ENCODE measurements at places on chromosomes 11 and 22.

DNA sequence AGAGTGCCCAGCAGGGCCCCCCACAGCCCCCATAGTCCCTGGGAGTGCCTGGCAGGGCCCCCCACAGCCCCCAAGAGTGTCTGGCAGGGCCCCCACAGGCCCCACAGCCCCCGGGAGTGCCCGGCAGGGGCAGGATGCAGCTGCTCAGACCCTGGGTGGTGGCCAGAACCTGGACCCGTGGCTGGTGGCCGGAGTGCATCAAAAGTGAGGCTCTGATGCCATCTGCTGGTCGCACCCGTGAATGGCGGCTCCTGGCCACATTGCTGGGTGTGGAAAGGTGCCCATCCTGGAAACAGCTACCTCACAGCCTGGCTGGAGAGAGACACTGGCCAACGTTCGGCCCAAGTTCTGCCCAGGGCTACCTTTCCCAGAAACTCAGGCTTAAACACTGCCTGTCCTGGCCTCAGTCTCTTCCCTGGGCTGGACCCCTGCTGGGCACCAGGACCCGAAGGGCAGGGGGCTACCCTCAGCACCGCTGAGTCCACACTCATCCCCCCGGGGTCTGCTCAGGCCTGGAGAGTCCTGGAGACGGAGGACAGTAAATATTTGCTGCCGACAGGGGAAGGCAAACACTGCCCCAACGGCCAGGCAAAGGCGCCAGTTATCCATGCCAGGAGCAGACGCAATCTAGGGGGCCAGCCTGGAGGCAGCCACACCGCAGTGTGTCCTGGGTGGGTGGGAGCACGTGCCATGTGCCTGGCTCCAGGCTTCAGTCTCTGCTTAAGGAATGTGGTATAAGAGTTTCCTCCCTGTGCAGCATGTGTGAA lies 4.4 kb downstream of the INS start:
- DNase-seq = peak; percentile 22

- no peak for DNase-seq
Measured at GRCh38 chr11:18468961-18469360, 13.3 kb downstream of the LDHAL6A start.

- DNase-seq = no peak
Measured at GRCh38 chr11:122764371-122765090, 73.8 kb upstream of the CRTAM start.

DNA sequence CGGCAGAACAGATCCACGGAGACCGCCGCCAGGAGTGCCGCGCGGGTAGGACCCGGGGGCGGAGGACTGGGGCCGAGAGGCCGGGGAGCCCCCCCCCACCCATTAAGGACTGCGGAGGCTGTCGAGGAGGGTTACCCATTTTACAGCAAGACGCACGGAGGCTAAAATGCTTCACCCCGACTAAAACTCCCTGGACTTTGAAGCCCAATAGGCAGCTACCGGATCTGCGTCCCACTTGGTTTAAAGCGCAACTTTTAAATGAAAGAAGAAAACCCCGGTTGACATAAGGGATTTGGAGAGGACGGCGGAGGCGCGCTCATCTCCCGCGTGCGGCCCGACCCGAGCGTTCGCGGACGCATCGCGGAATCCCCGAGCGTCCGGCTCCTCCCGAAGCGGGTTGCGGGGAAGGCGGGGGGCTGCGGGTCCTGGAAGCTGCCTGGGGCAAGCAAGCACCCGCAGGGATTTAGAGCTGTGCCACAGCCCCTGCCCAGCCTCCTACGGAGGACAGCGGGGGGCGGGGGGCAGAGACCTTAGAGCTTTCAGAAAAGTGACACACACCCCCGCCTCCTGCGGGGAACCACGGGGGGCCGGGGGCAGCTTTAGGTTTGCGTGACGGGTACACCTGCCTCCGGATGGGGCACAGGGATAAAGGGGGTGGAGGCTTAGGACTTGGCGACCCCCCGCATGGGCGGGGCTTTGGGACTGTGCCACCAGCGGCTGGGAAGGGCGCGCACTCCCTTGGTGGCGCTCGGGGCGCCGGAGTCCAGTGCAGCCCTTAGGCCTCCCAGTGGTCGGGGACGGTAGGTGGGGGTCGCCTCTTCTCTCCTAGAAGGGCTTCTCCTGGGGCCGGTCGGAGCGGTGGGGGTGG lies 760 bp upstream of the CELSR1 start:
- DNase-seq = no peak

- no peak for DNase-seq
Measured at GRCh38 chr11:62315431-62315830, 16.6 kb upstream of the SCGB1D4 start.

- peak; percentile 64 for DNase-seq
Measured at GRCh38 chr11:132114185-132114584, 743.8 kb downstream of the NTM start.

DNA sequence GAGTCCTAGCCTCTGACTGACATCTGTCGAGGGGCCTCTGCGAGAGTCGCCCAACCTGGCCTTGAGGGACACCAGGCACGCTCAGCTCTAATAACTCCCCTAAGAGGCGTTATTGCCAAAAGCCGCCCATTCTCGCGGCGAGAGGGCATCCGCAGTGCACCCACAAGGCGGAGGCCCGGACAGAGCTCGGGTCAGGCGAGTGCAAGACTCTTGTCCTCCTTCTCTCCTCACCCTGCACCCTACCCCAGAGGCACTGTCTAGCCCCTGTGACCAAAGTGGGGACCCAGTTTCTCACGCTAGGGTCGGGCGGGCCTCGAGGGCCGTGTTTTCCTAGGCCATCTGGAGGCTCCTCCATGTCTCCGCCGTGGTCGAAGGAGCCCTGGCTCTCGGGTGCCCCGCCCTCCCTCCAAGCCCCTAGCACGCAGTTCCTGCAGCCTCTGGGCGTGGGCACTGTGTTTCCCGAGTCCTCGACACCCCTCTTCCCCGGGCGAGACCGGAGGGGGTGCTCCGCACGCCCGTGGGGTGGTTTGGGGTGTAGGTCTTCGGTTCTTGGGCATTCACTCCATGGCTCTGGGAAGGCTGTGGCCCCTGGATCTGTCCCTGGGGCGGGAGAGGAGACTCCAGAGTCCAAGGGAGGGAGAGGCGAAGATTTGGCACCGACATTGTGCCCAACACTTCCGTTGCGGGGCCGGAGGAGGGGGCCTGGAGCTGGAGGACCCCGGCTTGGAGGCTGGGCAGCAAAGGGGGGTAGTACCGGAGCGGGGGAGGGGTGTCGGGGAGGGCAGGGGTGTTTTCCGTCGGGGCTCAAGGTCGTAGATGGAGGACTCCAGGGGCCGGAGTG lies 1.0 kb downstream of the CHRM4 start:
- DNase-seq = no peak

- DNase-seq = no peak
Measured at GRCh38 chr11:60879104-60879503, 11.8 kb downstream of the ZP1 start.

GRCh38 chr11:12862696-12863469 lies 146.2 kb upstream of the RASSF10 start:
- DNase-seq = peak; percentile 59

DNA sequence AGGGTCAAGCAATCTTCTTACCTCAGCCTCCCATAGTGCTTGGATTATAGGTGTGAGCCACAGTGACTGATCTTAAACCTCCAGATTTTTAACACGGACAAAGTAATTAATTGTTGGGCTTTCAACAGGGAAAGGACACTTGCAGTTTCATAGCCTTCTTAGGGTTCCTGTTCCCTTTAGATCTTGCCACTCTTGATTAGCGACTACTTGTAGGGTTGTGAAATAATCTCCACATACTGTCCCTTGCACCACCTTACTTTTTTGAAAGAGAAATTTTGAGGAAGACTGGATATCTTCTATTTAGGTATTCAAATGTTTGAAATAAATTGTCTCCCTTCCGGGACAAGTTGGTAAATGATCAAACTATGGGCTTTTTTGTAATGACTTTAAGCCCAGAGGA lies 7.6 kb downstream of the MS4A4E start:
- no peak for DNase-seq

- DNase-seq = no peak
Measured at GRCh38 chr11:15568440-15568839, 453.7 kb downstream of the INSC start.

DNA sequence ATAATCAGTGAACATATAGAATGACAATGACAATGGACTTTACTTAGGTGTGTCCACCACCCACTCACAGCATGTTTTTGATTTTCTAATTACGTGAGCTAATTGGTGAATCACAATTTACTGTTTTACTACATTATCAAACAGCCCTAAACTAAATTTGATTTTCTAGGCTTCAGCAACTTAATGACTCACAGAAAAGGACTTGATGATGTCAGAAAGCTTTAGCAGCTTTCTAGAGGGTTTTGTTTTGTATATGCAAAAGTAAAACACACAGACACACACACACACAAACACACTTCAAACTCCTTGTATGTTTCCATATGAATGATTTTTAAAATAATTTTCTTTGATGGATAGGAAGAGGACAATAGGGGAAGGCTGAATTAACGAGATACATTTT lies 878.6 kb upstream of the CCDC90B start:
- no peak for DNase-seq

DNA sequence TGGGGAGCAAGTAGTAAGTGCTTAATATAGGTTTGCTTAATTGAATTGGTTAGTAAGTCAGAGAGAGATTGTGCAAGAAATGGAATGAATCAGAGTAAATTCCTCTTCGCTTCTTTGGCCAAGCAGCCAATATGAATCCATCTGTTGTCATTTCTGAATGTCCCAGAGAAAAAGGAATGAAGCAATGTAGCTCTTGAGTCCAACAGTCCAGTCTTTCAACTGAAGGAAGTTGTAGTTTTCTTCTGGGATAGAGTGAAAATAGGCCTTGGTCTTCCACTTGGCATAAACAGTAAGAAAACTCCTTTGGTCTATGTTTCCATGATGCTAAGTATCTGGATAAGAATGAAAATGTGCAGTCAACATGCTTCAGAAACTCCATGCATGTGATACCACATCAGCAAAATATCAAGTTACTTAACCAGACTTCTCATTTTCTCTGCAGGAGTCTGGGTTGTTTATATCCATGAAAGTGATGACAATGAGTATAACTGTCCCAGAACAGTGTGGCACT lies 1.8 kb upstream of the FIBIN start:
- no peak for DNase-seq

DNA sequence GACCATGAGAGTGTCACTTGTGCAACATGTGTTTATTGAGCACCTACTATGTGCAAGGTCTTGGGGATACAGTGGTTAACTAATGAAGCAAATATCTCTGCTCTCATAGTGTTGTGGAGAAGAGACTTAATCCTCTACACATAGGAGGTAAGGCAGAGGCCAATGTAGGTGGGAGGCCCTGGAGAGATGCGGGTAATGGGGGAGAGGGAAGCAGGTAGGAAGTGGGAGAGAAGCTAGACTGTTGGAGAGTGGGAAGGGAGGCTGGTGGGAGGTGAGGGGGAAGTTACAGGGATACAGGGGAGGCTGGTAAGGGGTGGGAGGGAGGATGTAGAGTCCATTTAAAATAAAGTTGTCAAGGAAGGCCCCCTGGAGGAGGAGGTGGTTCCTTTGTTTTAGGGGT lies 240.0 kb downstream of the MIAT start:
- DNase-seq = no peak

DNA sequence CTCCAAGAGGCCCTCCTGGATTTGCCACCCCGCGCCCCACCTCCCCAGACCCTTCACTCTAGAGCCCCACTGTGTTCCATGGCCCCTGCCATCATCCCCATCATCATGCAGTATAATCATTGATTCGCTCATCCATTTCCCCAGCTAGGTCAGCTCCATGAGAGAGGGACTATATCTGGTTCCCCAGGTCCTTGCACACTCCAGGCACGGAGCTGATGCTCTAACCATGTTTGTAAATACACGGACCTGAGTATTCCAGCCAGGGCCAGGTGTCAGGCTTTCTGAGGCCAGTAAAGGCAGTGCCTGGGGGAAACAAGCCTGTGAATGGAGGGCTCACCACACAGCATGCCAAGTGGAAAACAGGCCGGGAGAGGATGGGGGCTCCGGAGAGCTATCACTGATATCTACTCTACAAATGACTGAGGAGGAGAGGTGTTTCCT lies 27.1 kb upstream of the OAF start:
- no peak for DNase-seq

DNA sequence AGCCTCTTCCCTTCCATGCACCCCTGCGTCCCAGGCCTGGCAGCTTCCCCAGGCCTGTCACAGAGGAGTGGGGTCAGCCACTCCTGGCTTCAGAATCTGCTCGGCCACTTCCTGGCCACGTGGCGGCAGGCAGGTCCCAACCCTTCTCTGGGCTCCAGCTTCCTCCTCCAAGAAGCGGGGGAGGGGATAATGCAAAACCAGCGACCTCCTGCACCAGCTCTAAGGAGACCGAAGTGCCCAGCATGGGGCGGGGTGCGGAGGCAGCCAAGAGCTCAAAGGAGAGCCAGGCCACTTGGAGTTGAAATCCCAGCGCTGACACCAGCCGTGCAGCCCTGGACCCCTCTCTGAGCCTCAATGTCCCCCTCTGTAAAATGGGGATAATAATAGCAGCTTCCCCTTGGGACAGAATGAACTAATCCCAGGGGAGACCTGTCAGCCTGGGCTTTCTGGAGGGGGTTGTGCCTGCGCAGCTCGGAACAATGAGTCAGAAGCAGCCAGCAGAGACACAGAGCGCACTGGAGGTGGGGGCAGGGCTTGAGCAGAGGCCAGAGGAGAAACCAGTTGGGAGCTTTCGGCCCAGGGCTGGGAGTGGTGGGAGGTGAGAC lies 22.8 kb upstream of the PICK1 start:
- DNase-seq = peak; percentile 86

GRCh38 chr11:25039165-25039564 lies 542.3 kb downstream of the LUZP2 start:
- DNase-seq = no peak

GRCh38 chr11:112839051-112839450 lies 122.2 kb upstream of the NCAM1 start:
- no peak for DNase-seq

- DNase-seq = no peak
Measured at GRCh38 chr11:102465696-102466095, 13.1 kb upstream of the TMEM123 start.

GRCh38 chr11:98561252-98561651 lies 459.5 kb upstream of the CNTN5 start:
- DNase-seq = no peak

GRCh38 chr22:44578110-44578457 lies 80.1 kb upstream of the RTL6 start:
- DNase-seq = no peak

DNA sequence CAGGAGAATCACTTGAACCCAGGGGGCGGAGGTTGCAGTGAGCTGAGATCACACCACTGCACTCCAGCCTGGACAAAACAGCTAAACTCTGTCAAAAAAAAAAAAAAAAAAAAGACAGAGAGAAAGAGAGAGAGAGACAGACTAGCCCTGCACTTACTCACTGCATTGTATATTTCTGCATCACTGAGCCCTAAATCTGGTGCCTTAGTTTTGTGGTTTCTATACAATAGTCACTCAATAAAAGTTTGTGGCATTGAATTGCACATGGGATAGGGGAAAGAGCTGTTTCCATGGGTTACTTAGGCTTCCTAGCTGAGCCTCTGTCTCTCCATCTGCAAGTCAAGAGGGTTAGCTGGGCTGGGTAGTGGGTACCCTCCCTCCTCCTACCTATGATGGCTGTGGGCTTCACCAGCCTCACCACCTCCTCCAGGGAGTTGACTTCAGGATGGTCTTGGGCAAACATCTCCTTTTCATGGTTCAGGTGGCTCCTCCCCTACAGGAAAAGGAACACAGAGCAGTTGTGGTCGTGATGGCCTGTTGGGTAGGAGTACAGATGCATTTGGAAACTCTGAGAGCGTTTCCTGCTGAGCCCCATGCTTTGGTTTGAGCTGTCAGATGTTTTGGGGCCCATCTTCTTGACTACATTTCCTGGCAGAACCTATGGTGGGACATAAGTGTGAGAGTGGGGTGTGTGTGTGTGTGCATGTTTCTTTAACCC lies 73.2 kb downstream of the CCDC81 start:
- DNase-seq = no peak
